ENCODE measurements at places on chromosomes 5 and 9.

GRCh38 chr5:37552161-37552560, 173.0 kb downstream of the WDR70 start:
- DNase-seq, result no peak

- no peak for DNase-seq
These were observed 55.9 kb downstream of the ARHGAP26 start for GRCh38 chr5:142826093-142826492.

- DNase-seq, result no peak
These were observed 105.7 kb upstream of the RAD23B start for GRCh38 chr9:107177243-107177839.

DNA sequence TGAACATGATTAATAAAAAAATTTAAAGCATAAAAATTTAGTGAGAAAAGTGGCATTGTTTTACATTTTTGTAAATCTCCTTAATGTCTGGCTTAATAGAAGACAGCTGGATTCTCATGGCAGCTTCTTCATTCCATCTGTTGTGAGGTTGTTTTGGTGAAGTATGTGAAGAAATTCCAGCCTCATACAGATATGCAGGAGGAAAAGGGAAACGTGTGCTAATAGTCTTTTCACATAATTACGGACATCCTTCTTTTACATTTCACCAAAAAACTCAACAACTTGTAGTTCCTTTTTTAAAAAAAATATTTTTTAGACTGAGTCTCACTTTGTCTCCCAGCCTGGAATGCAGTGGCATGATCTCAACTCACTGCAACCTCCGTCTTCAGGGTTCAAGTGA, 46.9 kb downstream of the HACD4 start:
- DNase-seq, result no peak

DNA sequence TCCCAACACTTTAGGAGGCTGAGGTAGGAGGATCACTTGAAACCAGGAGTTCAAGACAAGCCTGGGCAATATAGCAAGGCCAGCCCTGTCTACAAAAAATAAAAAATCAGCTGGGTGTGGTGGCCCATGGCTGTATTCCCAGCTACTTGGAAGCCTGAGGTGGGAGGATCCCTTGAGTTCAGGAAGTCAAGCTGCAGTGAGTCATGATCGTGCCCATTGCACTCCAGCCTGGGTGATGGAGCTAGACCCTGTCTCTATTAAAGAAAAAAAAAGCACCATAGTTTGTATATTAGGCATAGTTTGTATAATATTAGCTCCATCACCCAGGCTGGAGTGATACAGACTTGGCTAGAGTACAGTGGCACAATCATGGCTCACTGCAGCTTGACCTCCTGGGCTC, 9.6 kb upstream of the NME5 start:
- peak; percentile 94 for DNase-seq

DNA sequence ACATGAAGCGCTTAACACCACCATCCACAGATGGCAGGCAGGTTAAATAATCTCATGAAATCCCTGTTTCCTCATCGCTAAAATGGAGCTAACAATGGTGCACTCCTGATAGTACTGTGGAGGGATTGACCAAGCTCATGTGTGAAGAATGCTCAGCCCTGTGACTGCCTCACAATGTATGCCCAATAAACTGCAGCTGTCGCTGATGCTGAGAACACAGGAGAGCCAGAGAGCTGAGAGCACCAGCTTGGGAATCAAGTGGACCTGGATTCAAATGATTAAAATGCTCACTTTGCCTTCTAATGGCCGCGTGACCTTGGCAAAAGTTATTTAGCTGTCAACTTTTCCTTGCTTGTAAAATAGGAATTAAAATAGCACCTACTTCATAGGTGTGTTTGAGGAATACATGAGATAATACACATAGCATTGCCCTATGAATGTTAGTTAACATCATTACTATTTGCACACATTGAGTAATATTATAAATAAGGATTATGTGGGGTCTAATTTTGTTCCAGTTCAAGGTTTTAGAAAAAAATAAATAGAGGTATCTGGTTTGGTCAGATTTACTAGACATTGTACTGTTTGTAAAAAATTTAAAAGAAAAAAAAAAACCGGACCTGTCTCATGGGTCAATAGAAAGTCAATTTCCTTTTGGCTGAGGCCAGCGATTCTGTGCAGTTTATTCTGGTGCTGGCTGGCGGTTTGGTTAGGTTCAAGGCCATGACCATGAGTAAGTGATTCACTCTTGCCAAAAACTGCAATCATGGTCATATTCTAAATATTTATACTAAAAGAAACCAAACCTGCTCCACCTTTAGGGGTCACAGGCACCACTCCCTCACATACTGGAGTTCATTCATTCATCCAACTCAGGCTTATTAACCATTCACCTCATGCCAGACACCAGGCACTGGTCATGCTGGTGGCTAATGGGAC, 101.3 kb downstream of the SH3TC2 start:
- DNase-seq, result peak; percentile 47
